Astrocyte (in vitro differentiated cells and primary cell): ENCODE measurements at places on chromosomes 1 and 21.

- DNase-seq, result no peak
Measured at GRCh38 chr1:1491601-1492000, 20.0 kb downstream of the ATAD3B start.

GRCh38 chr1:53535846-53536245 lies 76.6 kb downstream of the DMRTB1 start:
- DNase-seq, result no peak

- no peak for DNase-seq
Measured at GRCh38 chr1:166170726-166171125, 3.9 kb upstream of the FAM78B start.

DNA sequence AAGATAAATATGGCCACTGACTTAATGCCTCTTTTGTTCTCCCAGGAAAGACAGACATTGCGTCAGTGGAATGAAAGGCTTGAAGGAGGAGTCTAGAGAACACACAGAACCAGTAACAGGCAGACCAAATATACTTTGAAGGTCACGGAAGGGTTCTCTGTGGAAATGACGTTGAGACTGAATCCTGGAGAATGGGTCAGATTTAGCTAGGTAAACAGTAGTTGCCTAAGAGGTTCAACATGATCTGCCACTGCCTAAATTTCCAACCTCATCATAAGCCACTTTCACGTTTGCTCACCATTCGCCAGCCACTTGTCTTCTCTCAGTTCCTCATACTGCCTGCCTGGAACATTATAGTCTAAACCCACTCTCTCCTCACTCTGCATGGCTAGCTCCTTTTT lies 20.5 kb downstream of the PLA2G4A start:
- DNase-seq, result no peak

- DNase-seq, result no peak
Measured at GRCh38 chr1:41492341-41492848, 7.9 kb upstream of the EDN2 start.

GRCh38 chr21:34994766-34995631 lies 54.1 kb downstream of the RUNX1 start:
- no peak for DNase-seq

- peak; percentile 63 for DNase-seq
Measured at GRCh38 chr1:43776043-43776761, 68.9 kb downstream of the ST3GAL3 start.

DNA sequence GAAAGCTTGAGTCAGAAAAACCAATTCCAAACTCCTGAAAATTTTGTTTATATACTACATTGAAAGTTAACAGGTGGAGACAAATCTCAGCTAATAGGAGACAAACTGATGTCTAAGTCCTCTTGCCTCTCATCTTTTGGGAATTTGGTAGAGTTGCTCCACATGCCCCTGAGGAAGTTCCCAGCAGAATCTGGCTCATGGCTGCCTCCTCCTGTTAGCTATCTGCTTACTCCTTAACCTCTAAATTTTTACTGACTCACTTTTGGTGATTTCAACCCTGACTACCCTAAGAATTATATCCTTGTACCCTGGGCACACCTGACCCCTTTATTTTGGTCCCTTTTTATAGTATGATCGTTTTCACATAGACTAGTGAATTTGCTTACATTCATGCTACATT lies 633.7 kb upstream of the USP24 start:
- DNase-seq, result no peak

GRCh38 chr1:155285631-155286044 lies 8.4 kb downstream of the HCN3 start:
- DNase-seq, result no peak

DNA sequence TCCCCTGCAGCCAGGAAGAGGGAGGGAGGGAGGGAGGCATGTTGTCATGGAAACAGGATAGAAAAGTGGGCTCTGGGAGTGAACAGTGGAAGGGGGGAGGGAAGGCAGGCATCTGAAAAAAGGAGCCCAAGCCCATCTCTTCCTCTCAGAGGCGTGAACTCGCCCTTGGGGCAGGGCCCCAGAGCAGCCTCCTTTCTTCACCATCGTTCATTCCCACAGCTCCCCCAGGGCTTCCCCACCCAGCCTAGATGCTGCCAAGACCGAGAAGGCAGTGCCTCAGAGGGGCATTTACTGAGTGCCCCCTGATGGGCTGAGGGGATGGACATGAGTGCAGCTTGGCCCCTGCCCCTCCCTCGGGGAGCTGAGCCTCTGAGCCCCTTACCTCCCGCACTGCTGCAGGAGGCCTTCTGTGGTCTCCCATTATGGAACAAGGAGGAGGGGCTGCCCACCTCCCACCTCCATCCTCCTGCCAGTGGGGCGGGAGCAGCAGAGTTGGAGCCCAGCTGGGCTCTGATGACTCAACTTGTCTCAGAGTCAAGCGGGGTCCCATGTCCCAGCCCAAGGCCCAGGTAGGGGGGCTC lies 39.1 kb upstream of the KIF21B start:
- no peak for DNase-seq

DNA sequence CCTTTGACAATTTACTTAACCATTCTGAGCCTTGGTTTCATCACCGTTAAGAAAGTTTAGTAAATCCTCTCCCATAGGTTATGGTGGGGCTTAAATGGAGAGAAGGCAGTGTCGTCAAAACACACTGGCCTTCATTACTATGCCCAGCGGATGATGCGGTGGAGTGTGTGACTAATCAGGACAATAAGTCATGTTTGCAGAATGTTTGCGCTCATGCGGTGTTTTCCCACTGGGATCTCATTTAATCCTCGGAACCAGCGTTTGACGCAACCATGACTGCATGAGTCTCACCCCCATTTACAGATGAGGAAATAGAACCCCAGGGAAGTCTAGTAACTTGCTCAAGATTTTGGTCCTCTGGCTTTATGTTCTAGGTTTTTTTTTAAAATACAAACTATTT lies 17.5 kb downstream of the SLC26A9 start:
- peak; percentile 94 for DNase-seq

GRCh38 chr1:155983191-155984024 lies 5.1 kb upstream of the ARHGEF2 start:
- DNase-seq, result peak; percentile 94

DNA sequence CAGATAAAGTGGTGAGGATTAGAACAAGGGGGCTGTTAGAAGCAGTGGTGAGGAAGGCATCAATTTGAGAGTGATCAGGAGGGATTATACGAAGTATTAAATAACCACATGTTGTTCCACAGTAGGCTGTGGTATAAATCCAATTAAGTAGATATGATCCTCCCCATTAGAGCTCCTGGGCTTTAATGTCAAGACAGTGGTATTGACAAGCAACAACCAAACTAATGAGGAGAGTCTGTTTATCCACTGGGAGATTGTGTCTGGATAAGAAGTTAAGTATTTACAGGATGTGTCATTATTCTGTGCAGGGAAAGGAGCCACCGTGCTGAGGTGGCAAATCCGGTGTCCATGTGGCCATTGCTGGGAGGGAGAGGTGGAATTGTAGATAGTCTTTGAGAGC lies 5.8 kb downstream of the ACTN2 start:
- DNase-seq, result no peak

GRCh38 chr1:121587777-121588176 lies 403.0 kb downstream of the SRGAP2C start:
- no peak for DNase-seq

DNA sequence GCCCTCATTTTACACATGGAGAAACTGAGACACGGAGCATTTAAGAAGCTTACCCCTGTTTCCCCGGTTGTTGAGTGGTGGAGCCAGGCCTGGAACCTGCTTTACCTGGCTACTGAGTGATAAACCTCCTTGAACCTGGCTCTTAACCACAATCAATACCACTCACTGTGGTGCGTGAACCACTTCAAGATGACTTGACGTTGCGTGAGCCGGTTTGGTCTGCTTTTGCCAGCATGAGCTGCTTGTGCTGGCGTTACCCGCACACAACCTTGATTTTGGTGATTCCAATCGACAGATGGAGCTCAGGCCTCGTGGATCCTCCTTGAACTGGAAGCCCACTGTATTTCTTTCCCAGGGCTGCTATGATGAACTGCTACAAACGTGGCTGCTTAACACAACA lies 6.1 kb upstream of the TINAGL1 start:
- no peak for DNase-seq

DNA sequence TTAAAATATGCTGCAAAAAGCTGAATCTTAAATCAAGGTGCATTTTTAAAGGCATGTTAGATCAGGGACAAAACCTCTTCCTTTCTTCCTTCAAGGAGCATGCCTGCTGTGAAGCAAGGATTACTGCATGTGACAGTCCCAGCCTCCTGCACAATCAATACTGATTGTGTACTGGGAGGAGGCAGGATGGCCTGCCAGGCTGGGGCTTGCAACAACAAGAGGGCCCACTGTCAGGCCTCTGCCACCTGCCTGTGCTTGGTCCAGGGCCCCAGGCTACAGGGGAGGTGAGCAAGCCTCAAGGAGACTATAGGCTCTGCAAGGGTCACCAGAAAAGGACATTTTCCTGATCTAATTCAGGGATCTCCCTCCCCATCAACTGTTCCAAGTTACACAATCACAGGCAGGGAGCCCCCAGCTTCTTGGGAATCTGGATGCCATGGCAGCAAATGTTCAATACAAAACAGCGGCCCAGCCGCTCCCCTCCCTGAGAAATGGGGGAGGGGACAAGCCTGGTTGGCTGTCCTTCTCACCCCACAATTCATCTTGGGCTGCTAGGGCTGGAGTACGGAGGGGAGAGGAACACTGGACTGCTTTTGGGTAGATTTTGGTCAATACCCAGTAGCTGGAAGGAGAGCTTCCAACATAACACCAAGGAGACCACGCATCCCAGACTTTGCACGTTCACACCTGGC lies 76.7 kb downstream of the SSBP3 start:
- DNase-seq, result no peak

DNA sequence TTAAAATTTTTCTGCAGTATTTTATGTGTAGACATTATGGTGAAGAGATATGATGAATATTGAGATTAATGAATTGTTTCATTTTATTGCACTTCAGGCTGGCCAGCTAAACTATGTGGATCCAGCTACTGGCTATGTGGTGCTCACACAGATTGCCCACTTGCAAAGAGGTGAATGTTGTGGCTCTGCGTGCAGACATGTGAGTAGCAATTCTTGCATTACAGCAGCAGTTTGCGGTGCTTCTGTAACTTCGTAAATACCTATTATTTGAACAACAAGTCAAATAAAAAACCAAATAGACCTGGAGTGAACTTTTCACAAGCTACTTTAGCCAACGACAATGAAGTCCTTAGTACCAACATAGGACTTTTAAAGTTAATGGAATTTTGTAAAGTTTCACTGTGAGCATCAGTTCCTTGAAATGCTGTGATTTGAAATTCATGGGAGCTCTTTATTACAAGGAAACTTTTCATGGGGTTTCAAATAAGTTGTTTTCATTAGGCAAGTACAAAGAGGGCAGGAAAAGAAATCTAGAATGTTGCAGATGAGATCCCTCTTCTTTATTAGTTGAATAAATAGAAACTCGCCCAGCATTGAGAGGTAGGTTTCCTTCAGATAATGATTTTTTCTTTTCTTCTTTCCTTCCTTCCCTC lies 3.4 kb downstream of the C1orf53 start:
- no peak for DNase-seq

GRCh38 chr1:78003882-78004718 lies 639 bp upstream of the DNAJB4 start:
- peak; percentile 77 for DNase-seq

DNA sequence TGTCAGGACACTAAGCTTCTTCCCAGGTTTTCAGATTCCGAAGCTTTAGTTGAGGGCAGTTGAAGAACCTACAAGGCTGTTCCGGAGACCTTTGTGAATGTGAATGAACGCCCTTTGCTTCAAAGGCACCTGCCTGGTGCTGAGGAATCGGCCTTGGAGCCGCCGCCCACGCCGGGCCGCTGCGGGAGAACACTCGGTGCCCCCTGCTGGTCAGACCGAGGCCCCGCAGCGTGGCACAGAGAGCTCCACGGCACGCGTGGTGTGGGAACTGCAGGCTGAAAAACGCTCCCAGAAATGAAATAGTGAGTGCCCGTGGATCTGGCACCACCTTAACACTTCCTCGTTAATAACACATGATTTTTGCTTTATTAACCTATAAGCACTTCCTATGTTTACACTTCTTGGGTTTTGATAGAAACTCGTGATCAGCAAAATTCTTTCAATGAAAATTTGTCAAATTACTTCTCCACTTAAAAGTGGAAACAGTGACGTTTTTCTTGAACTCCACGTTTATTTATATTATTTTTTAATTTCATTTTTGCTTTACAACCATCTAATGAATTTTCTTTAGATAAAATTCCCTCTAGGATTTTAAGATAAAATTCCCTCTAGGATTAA lies 460.6 kb downstream of the DSCAM start:
- peak; percentile 4 for DNase-seq

DNA sequence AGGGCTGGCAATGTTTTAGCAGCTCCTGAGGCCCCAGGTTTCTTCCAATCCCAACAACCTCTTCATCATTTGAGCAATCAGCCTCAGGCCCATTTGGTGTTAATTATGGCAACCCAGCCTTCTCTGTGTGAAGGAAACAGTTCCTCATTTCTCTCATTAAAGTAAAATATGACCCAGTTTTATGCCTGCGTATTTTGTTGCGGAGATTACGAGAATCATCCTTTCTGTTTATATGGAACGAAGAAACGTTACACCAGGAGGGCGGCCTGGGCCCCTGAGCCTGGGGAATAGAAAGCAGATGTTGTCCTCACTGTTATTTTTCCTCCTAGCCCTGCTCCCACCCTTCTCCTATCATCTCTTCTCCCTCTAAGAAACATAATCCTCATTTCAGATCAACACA lies 332.2 kb upstream of the USP24 start:
- no peak for DNase-seq
